NCI-H2029 treated with DMSO at 0.1 percent for 48 hours (cell line): ENCODE measurements at places on chromosomes 2 and 18.

DNA sequence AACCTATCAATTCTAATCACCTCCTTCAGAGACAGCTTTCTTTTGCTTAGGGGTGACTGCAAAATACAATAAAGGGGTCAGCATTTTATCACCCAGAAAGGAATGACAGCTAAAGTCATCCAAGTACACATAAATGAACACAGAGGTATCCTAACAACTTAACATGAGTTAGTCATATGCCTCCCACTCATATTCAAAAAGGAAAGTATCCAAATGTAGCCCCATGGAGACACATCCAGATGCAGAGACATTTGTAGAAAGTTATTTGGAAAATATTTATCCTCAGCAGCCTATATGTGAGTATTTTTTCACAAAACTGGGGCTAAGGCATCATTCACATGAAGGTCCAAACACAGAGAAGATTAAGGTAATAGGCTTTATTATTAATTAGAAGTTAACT, 1579.7 kb upstream of the SLC39A10 start:
- no peak for DNase-seq

DNA sequence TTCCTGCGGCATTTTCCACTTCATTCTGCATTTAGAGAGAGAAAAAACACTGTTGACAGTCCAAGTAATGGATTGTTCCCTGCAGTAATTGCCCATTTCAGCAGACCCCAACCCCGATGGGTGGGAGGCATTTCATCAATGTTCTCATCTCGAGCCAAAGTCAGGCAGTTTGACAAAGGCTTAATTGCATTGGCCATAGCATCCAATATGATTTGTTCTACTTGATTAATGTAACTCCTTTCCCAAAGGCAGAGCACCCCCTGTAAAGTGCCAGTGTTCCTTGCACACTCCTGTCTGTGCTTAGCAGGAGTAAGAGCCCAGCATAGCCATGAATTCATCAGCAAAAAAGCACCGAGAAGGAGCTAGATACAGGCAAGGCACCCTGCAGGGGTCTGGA, 174.4 kb downstream of the SEPTIN10 start:
- DNase-seq: no peak

- DNase-seq: no peak
These were observed 193.5 kb upstream of the TCF4 start for GRCh38 chr18:55781481-55781957.

DNA sequence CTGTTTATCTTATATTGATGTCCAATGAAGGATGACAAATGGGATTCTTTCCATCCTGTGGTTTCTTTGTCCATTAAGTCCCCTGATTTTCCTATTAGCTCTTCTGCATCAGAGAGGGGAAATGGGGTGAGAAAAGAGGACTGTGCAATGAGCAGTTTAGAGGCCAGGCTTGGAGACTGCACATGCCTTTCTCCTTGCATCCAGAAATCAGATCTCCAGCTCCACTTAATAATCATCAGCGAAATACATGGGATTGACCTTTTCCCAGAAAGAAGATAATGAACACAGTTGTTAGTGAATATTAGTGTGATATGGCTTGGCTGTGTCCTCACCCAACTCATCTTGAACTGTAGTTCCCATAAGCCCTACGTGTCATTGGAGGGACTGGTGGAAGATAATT, 697.4 kb downstream of the CBLN2 start:
- no peak for DNase-seq

DNA sequence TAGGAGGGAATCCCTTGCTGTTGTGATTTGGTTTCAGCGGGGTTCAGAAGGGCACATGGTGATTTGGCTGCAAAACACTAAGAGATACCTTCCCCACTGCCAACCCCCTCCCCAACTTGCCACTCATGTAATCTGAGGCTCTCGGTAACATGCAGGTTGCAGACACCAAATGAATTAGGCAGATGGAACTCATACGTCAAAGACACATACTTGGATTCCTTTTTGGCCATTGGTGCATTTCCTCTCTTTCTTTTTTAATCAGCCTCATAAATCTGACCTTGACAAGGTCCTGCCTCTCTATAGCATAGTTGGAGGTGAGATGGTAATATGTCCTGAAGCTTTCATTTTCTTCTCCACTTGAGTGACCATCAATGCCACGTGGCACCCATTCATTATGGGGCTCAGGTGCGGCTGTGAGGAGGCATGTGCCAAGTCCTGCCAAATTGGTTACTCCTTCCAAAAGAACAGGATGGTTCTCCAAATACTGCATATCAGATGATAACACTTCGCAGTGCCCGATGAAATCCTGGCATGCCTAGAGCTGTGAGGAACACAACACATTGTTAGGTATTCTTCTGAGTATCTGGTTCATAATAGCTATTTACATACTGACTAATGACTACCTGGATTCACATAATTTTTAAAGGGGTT, 8.3 kb upstream of the TMEM178A start:
- no peak for DNase-seq
